ENCODE measurements at places on chromosomes 12 and 14.

GRCh38 chr12:34625116-34625515, 602.8 kb downstream of the ALG10 start:
- DNase-seq, result no peak

DNA sequence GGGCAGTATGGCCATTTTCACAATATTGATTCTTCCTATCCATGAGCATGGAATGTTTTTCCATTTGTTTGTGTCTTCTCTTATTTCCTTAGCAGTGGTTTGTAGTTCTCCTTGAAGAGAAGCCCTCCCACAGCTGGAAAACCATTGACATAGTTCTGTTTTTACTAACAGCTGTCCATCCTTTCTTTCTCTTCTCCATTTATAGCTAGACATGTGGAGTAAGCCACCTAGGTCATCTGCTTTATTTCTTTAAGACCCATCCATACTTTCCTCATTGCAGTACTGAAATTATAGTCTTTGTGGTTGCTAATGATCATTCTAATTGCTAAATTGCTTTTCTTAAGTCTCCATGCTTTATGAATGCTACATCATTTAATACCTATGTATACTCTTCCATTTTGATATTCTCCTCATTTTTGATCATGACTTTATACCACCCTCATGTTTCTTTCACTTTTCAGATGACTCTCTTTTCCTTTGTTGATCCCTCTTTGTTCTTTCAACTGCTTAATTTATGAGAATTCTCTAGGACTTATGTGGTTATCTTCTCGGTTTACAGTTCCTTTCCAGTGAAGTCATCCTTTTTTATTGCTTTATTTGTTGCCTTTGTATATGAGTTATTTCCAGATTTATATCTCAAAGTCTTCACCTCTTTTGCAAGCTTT, 114.2 kb downstream of the PCNX1 start:
- DNase-seq, result no peak

GRCh38 chr12:75130811-75131210, 78.8 kb downstream of the KCNC2 start:
- DNase-seq, result no peak

DNA sequence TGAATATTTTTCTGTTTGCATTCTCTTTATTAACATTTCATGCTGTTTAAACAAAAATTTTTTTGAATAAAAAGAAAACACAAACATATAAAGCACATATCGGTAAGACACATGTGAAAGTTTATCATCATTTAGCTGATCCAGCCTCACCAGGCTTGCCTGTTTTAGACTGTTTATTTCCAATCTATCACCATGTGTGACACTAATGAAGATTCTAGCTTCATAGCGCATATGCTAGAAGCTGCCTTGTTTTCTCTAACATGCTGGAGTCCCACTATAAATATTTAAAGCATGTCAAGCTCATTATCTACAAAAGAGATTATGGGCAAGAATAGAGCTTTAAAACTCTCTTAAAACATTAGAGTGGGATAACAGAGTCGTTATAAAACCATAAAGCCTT, 25.4 kb upstream of the ADAMTS20 start:
- no peak for DNase-seq

- DNase-seq, result no peak
These were observed 7.4 kb downstream of the LRP1 start for GRCh38 chr12:57135527-57136326.

DNA sequence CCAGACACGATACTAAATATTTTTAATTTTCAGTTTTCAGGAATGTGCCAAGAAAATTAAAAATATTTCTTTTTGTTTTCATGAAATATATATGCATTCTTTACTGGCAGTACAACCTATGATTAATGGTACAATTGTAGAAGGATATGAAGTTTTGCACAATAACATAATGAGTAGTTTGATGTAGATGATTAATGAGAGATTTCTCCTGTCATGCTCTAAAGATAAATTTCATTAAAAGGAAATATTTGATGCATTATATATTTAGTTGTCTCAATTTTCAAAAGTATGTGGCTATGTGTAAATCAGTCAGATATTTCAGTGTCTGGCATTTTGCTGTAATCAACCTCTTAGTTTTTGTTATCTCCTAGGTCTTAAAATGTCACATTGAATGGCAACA, 940.2 kb upstream of the MDGA2 start:
- no peak for DNase-seq

- no peak for DNase-seq
These were observed 95.1 kb downstream of the NT5DC3 start for GRCh38 chr12:103745962-103746361.

DNA sequence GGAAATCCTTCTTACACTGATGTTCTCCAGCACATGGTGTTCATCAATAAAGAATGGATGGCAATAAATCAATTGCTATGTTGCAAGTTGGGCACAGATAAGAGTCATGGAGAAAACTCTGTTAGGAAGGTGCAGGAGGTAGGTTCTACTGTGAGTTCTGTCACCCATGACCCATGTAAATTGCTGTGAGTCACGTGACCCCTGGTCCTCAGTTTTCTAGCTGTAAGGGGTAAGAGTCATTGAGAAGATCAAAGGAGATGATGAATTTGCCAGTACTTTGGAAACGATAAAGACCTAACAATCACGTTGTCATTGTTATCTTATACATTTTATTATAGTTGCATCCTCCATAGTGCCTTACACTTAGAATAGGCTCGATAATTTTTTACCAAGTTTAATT, 235.2 kb upstream of the ARID2 start:
- no peak for DNase-seq

GRCh38 chr14:53491256-53491883, 338.2 kb upstream of the DDHD1 start:
- no peak for DNase-seq

- DNase-seq, result no peak
These were observed 250.1 kb downstream of the NUAK1 start for GRCh38 chr12:105888696-105889095.

GRCh38 chr14:91911474-91912032, 35.9 kb downstream of the FBLN5 start:
- DNase-seq, result peak; percentile 40
